Cerebellar nuclear complex (tissue), 1 donor: ENCODE measurements at places on chromosomes 11 and 22.

- no peak for DNase-seq
Measured at GRCh38 chr11:76044750-76045320, 161.5 kb downstream of the WNT11 start.

DNA sequence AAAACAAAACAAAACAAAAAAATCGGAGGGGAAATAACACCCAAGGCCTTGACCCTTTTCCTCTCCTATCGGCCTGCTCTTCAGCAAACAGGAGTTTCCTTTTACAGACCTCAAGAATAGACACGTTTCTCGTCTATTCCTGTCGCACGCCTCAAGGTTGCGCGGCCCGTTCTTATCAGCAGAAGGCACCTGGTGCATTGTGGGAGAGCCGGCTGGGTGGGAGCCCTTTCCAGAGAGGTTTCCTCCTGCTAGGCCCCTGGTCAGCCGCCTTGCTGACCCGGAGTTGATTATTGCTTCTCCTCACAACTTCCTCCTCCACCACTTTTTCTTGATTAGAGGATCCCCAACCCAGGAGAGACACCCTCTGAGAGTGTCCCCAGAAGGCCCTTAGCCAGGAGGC is 497.3 kb downstream of the MIAT start:
- DNase-seq, result no peak

DNA sequence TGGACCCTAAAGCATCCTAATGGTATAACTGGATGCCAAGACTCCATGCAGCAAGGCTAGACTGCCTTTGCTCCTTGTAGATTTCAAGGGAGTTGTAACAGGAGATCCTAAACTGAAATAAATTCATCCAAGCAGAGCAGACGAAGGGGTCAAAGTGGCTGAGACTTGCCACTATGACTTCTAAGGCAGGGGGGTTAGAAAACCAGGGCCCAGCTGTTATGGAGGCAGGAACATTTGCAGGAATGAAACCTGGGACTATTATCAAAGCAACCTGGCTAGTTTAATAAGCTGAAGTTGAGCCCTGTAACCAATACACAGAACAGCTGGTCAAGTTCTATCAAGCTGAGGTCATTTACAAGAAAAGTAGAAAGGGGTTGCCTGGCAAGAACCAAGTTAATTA is 122.2 kb upstream of the TRPC6 start:
- DNase-seq, result no peak

- no peak for DNase-seq
Measured at GRCh38 chr11:92979176-92979575, 9.7 kb downstream of the MTNR1B start.

- DNase-seq, result no peak
Measured at GRCh38 chr11:61293867-61294716, 1.0 kb downstream of the VWCE start.

GRCh38 chr11:61923166-61924063 is 6.0 kb upstream of the RAB3IL1 start:
- no peak for DNase-seq

- DNase-seq, result no peak
Measured at GRCh38 chr11:78310500-78310909, 107.1 kb downstream of the GAB2 start.

DNA sequence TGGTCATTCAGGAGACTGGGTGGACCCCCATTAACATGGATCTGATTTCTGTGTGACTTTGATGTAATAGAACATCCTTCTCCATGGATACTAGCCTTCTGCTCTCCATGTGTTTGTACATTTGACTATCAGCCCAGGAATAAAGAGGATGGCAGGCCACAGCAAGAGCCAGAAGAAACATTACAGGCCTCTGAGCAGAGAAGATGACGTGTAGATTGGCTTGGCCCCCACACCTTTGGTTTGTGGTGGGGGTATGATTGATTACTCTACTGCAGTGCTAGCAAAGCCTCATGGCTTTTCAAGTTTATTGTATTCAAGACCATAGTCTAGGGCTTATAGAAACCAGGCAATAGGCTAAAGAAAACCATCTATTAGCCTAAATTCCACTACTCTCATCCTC is 77.0 kb downstream of the GRAMD1B start:
- DNase-seq, result no peak

- DNase-seq, result no peak
Measured at GRCh38 chr11:111352935-111353710, 26.0 kb downstream of the POU2AF1 start.

DNA sequence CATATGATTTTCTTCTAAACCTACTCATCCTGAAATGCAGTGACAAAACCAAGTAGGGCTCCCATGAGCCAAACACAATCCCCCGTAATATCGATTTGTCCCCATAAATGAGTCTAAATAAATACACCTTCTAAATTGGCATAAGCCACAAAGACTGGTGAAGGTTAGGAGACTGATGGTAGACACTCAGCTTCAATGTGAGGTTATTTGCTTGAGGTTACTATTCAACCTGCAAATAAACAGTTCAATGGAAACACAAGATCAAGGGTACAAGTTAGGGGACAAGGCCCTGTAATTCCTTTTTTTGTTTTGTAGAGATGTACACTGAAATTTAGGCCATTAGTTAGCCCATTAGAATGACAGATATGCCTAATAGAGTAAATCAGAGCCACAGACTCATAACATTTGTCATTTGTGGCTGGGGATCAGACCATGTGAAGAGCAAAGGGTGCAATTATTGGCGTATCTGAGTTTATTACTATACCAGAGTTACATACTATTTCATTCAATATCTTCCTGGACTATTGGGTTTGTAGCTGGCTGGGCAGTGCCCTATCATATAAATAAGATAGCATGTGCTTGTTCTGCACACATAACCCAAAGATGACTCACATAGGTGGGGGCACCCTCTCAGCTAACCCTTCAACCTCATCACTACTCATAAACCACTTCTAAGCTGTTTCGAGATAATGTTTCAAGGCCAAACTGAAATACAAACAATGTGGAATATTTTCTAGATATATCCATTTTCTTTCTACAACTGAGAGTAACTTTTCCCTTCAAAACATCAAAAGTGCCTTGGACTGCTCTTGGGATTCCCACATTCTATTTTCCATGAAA is 695.3 kb downstream of the KCNA4 start:
- DNase-seq, result no peak

GRCh38 chr11:117097389-117098268 is 599 bp downstream of the SIK3 start:
- no peak for DNase-seq

GRCh38 chr22:48175721-48176120 is 1413.3 kb downstream of the TBC1D22A start:
- no peak for DNase-seq

DNA sequence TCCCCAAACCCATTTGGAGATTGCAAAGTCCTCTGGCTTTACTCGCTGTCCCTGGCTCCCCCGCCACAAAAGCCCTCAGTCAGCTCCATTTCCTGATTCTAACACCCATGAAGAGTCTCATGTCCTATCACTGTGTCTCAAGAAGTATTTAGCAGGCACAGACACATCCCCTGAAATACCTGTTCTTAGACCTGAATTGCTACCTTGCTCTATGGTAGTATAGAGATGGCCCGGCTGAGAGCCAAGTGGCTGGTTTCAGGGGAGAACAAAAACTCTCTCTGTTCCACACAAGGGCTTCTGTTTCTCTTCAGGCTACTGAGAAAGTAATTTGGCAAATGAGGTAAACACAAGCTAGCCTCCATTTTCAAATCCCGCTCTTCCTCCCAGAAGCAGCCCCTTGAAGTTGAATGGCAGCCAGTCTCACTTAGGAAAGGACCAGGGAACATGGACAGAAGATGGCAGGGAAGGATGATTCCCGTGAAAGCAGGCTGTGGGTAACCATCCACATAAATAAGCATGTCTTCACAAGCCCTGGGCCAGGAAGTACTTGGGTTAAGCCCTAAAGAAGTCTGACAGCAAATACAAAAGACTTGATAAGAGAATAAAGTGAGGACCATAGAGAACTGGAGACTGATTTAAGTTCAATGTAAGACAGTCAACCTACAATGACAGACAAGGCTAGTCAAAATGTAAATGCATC is 137.8 kb downstream of the C11orf58 start:
- DNase-seq, result no peak

DNA sequence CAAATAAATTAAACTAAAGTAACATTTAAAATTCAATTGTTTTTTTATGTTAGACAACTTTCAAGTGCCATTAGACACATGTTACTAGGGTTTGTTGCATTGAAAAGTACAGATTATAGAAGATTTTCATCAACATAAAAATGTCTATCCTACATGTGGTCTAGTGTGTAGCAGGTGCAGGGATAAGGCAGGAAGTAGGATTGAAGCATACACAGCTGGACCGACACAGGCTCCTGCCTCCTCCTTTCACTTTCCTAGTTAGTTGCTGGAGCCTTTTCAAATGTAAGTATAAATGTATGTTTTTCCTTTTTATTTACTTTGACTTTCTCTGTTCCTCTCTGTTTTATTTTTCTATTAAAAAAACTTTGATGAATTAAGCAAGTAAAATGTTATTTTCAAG is 246.9 kb upstream of the LUZP2 start:
- no peak for DNase-seq

- DNase-seq, result no peak
Measured at GRCh38 chr11:45599161-45599943, 66.1 kb downstream of the CHST1 start.

GRCh38 chr11:628056-628455 is 1.1 kb upstream of the SCT start:
- no peak for DNase-seq

GRCh38 chr22:38172832-38173640 is 8.6 kb downstream of the PLA2G6 start:
- DNase-seq, result no peak

- no peak for DNase-seq
Measured at GRCh38 chr11:12123799-12124198, 13.4 kb downstream of the MICAL2 start.

DNA sequence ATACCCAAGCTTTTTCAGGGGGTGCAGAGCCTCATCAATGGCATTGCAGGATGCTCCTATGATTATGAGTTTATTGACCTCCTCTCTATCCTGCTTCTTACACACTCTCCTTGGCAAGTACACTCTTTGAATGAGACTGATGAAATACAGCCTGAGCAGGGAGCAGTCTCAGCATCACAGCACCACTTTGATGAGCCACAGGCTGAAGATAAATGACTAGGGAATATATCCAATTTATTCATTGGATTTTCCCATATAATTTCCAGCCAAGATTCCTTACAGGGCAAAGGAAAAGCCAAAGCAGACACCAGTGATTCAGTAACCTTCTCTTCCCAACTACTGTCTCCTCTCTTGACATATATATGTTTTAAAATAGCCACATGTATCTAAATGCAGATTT is 79.2 kb downstream of the CASP12 start:
- DNase-seq, result no peak

DNA sequence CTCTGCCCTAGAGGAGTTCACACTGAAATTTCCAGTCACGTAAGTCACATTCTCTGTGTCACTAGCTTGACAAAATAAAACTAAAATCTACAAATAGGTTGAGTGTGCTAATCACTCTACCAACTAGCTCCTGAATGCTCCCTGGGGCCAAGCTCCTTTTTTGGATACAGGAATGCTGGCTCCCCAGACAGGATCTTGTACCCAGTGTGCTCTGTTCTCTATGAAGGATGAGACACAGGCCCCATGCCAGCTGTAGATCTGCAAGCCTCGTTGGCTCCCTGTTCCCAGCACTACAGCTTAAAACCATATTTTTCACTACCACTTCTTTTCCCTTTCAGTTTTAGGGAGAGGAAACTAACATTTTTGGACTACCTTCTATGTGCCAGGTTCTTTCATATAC is 3.7 kb upstream of the IPO7 start:
- no peak for DNase-seq

GRCh38 chr22:26958378-26958777 is 301.0 kb downstream of the MIAT start:
- DNase-seq, result no peak

- DNase-seq, result no peak
Measured at GRCh38 chr11:117686711-117687110, 110.3 kb downstream of the DSCAML1 start.

GRCh38 chr22:17772958-17773605 is 1.2 kb downstream of the BID start:
- no peak for DNase-seq

DNA sequence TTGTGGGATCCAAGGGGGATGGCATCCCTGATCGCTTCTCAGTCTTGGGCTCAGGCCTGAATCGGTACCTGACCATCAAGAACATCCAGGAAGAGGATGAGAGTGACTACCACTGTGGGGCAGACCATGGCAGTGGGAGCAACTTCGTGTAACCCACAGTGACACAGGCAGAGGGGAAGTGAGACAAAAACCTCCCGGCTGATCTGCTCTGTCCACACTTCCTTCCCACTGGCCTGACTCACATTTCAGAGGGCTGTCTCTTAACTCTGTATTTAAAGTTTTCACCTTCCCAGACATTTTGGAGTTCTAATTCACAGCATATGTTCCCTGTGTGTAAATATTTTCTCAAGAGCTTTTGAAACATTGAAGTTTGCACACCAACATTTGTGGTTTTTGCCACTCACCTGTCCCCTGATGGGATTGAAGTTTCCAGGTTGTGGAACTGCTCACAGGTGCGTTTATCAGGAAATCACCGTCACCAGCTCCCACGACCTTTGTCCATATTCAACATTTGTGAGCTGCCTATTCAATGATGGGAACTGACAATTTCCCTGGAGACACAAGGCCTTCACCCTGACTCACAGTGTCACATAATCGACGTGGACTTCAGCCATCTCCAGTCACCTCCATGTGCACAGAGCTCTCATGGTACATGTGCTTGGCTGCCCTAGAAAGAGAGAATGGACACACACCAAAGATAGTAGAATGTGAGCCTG is 99.2 kb downstream of the VPREB1 start:
- DNase-seq, result no peak

DNA sequence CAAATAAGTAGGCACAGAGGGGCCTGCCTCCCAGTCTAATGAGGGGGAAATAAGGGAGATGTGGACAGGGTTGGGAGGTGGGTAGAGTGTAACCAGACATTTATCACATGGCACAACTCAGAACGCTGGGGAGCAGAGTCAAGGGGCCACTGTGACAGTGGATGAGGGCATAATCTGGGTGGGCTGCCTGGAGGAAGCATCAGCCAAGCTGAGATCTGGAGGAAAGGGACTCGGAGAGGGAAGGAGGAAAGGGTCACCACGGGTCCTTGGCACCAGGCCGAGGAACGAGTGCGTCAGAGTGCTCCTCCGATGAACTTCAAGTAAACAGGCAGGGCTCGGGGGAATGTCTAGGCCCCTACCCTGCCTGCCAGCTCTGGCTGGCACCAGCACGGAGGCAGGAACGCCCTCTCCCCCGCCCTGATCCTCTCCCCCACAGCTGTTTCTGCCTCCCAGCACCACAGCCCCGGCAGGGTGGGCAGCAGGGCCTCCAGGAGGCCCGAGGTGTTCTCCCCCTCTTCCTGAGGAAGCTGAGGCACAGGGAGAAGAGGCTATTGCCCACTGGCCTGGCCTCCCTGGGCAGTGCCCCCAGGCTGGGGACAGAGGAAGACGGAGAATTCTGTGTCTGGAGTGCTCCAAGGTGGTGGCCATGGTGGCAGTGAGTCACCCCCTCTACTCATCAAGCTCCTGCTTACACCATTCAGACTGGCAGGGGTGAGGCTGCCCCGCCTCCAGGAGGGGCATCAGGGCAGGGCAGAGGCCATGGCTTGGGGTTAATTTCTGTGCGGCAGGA is 4.2 kb downstream of the ALDH3B1 start:
- DNase-seq, result no peak
